Stimulated activated CD4-positive, alpha-beta T cell treated with anti-CD3 and anti-CD28 coated beads, Interleukin-12 subunit alpha, Interleukin-12 subunit beta, amount 100 ng/mL, for 48 hours (primary cell): ENCODE measurements at places on chromosomes 1 and 21.
A peak's percentile ranks its signal among the peaks of the same experiment; 100 is the strongest.

DNA sequence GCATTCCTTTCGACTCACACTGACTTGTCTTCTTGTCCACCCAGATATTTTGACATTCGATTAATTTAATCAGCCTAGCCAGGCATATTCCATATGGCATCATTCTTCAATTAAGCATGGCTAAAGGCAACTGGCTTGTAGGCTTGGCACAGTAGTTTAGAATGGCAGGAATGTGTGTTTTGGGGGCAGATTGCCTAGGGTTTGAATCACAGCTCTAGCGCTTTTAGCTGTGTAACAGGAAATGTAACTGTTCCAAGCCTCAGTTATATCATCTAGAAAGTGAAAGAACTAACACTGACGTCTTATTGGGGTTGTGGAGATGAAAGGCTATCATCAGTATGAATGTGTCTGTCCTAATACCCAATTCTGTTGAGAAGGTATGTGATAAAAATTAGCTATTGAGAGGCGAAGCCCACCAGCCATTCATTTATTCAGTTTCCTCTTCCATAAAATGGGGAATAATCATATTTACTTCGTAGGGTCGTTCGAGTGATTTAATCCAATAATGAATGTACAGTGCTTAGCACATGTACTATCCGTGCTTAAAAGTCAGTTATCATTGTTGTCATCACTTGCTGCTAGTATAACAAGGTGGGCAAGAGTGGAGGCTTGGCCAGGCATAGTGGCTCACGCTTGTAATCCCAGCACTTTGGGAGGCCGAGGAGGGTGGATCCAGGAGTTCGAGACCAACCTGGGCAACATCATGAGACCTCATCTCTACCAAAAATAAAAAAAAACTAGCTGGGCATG, 41.6 kb upstream of the GRHL3 start:
- DNase-seq = no peak

GRCh38 chr1:113141650-113142473, 68.9 kb downstream of the LRIG2 start:
- DNase-seq = no peak

DNA sequence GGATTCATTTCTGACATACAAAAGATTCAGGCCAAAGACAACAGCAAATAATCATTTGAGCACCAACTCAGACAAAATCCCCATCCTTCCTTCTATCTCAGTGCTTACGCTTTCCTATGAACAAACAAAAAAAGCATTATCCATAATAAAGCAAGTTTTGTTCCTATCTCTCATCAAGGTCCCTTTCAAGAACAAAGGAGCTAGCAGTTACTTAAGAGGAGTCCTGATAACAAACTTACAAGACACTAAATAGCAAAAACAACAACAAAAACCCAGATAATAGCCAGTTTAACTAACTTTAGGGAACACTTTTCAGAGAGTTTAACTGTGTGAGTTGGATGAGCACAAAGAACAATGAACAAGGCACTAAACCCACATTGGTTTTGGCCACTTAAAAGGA, 10.5 kb downstream of the EVI5 start:
- no peak for DNase-seq

GRCh38 chr1:93905051-93905450, 4.2 kb downstream of the GCLM start:
- no peak for DNase-seq

DNA sequence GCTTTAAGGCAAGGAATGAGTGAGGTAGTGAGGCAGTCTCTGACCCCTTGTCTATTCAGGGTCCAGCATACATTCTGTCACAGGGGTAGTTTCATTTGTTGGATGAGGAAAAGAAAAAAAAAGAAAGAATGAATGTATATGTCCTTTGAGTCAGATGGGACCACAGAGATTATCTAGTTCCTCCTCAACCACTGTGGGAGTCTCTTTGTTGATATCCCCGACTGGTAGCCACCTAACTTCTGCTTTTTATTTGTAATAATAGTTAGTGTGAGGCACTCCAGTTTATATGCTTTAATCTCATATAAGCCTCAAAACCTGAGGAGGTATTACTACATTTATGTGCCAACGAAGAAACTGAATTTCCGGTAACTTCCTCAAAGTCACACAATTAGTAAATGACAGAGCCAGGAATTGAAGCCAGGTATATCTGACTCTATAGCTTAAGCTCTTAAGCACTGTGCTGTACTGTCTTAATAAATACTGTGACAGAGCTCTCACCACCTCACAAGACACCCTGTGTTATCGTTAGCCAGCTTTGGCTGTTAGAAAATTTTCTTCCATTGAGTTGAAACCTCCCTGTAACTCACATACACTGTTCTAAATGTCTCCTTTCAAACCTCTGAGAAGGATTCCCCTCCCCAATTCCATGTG, 82.2 kb downstream of the MDM4 start:
- DNase-seq = no peak

- peak; percentile 52 for DNase-seq
Observed at GRCh38 chr1:10939654-10940450, 72.6 kb upstream of the TARDBP start.

DNA sequence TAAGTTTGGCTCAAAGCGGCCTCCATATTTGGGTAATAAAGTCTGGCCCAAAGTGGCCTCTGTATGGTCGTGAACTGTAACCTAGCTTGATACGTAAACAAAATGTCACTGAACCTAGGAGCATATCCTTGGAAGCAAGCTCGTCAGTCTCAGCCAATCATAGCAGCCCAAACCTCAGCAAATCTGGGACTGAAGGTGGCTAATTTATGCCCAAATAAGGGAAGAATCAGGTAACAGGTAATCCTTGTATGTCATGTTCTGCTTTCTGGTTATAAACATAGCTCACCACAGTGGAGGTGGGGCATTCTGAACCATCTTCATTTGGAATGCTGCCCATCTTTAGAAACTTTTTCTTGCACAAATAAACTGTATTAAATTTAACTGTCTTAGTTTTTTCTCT, 281.1 kb downstream of the TTLL7 start:
- DNase-seq = no peak

DNA sequence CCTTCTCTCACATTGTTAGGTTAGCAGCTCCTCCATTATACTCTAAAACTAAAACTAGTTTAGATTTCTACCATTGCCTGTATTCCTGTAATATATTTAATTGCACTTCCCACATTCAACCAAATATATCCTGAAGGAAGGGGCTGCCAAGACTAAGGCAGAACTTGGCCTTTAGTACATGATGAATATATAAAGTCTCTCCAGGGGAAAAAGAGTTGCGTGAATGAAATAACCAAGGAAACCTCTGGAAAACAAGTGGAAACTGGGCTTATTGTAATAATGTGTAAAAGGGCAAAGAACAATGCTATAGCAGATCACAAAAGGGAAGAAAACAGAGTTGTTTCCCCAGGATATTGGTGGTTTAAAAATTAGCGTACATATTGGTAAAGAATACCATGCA, 1012.5 kb upstream of the PRMT6 start:
- DNase-seq = no peak

- DNase-seq = no peak
Observed at GRCh38 chr21:43932005-43932404, 67.0 kb downstream of the AGPAT3 start.

GRCh38 chr1:161172776-161173376, 4.4 kb downstream of the B4GALT3 start:
- no peak for DNase-seq

- no peak for DNase-seq
Observed at GRCh38 chr1:111855260-111855659, 99.6 kb downstream of the DDX20 start.

DNA sequence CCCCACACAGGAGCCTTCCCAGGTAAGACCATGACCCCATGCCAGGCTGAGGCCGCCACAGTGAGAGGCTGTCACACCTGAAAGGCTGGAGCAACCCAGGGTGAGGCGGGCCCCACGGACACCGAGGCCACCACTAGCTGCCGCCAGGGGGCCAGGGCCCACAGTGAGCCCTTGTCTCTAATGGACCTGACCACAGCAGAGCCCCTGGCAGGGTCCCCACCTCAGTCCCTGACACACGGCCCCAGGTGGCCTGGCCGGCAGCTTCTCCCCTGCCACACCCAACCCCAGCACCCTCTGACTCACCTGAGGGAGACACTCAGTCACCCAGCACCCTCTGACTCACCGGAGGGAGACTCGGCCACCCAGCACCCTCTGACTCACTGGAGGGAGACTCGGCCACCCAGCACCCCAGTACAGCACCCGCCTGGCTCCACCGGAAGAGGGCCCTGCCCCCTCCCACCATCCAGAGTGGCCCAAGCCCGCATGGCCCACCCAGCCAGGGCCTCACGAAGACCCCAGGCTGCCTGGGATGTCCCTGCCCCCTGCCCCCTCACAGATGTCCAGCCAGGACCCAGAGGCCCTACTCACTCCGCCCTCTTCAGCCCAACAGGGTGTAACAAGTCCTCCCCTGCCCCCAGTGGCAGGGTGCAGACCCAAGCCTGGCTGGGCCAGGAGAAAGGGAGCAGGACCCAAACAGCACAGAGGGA, 4.4 kb downstream of the DVL1 start:
- DNase-seq = peak; percentile 37

- DNase-seq = no peak
Observed at GRCh38 chr1:89905395-89906058, 84.7 kb downstream of the LRRC8D start.

DNA sequence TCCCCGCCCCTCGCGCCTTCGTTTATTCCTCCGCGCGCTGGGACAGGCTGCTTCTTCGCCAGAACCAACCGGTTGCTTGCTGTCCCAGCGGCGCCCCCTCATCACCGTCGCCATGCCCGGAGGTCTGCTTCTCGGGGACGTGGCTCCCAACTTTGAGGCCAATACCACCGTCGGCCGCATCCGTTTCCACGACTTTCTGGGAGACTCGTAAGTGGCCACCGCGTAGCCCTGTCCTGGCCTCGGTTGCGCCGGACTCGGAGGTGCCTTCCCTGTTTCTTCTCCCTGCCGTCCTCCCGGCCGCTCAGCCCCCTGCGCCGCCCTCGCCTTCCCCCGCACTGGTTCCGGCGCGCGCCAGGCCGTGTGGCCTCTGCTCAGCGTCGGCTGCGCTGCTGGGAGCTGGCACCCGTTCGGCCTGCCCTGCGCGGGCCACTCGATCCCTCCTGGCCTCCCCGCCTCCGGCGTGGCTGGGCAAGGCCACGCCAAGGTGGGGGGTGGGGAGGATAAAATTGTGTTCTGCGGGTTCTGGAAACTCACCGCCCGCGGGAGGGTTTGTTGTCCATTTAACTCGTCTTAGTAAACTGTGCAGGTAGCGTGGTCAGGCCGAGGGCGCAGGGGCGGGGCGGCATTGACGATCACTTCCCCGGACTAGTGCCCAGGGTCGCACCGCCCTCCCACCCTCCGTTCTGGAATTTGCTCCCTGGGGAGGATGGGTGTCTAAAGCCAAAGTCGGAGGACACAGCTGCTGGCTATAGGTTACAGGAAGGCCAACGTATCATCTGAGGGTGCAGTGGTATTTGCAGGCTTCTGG, at the start of gene PRDX6:
Gene PRDX6 (plus strand): TSS at position 50 of the 808 bp plus-strand sequence. CDS start 63 bp downstream, at position 113.
- DNase-seq = peak; percentile 73

DNA sequence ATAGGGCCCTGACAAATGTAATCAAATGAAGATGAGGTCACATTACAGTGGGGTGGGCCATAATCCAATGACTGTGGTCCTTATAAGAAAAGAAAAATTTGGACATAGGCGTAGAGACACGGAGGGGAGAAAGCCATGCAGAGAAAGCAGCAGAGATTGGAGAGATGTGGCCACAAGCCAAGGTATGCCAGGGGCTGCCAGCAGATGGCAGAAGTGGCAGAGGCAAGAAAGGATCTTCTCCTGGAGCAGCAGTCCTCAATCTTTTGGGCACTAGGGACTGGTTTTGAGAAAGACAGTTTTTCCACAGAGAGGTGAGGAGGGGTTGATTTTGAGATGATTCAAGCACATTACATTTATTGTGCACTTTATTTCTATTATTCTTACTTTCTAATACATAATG, 355.1 kb downstream of the NPHP4 start:
- no peak for DNase-seq

DNA sequence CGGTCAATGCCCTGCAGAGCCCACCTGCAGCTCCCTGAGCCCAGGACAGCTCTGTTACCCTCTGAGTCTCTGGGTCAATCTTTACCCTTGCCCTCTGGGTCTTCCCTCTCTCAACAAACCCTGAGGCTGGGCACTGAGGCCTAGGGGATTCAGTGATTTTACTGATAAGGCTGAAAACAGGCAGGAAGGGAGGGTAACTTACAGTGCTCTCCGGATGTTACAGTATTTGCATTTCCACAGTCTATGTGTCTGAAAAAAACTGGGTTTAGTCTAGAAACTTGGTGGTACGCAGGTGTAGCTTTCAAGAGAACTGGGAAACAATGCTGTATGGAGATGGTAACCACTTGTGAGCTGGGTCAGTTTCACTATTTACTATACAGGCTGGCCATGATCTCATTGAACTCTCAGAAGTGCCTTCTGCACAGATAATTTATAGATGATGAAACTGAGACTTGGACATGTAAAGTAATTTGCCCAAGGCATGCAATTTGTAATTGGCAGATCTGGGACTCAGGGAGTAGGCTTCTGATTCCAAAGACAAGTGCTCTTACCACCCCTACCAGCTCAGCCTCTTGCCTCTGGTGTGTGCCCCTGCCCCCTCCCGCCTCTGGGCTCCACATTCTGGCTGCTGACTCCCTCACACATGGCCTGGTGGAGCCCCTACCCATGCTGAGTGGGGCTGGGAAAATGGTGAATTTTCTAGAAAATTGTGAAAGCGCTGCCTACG, 48.8 kb downstream of the TENT5C start:
- no peak for DNase-seq
